ENCODE measurements at places on chromosomes 1 and 21.

DNA sequence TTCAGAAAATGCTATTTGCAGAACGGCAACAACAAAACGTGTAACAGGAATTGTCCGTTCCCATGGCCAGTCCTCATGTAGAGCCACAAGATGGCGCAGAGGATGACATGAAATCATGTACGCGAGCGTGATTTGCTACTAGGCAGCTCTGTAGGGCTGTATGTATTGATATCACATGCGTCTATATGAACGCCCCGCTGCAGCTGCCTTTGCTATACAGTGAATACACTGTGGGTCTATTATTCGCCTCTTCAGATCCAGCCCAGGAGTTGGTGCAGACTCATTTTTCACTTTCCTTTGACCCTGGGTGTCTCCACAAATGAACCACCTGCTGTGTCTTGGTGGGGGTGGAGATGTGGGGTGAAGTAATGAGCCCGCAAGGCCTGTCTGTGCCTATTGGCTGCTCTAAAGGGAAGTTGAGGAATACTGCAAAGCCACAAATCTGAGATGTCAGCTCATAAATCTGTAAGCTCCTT lies 361.5 kb downstream of the KIF26B start:
- DNase-seq, result peak; percentile 21

DNA sequence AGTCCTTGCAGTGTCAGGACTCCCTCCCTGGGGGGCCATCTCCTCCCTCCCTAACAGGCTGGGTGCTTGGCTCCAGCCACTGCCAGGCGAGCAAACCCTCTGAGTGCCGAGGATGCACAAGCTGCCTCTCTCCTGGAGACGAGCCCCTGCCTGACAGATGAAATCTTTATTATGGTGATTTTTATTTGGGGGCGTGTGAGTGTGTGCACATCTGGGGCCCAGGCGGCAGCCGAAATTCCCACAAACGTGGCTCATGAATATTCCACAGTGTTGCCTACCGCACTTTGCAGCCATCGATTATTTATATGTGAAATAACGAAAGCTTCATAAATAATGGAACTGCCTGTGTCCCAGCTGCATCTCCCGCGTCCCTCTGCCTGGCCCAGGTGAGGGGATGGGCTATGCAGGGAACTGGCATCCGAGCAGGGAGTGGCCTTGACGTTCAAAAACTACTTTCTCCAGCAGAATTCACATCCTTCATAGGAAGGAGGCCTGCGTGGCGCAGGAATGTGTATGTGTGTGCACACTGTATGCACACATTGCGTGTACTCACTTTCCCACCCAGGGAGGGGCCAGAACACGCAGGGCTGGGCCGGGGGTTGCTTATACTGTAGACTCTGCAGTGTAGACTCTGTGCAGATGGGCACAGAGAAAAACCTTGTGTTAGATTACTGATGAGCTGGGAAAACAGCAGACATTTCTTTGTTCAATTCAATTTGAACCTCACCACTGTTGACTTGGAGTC lies 73.1 kb downstream of the UBIAD1 start:
- DNase-seq, result no peak

DNA sequence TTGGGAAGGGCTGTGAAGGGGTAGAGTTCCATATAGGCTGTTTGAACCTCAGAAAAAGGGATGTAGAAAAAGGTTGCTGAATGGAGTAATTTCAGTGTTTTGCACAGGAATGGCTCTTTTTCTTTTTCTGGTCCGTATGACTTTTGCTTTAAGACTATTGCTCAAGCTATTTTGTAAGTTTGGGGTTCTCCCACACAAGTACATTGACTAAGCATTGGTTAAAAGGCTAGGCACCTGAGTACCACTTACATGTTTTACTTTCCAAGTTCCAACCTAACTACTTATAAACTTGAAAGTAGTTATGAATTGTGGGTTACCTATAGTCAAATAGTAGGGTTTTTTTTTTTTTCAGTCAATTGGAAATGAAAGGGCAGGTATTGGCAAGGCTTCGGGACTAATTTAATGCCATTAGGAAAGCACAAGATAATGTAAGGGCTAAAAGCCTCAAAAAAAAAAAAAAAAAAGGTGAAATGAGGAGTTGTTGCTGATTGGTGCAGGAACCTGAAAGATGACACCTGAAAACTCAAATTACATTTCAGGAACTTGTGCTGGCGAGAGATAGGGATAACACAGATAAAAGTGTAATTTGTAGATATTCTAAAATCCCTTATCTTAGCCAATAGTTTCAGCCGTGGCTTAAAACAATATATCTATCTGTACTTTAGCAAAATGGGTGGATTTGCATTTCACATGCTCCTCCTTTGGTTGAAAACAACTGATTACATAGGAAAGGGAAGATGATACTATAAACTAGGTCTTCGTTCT lies 209.5 kb downstream of the RPS6KC1 start:
- DNase-seq, result no peak

GRCh38 chr1:240797050-240797449 lies 185.1 kb upstream of the GREM2 start:
- DNase-seq, result no peak

DNA sequence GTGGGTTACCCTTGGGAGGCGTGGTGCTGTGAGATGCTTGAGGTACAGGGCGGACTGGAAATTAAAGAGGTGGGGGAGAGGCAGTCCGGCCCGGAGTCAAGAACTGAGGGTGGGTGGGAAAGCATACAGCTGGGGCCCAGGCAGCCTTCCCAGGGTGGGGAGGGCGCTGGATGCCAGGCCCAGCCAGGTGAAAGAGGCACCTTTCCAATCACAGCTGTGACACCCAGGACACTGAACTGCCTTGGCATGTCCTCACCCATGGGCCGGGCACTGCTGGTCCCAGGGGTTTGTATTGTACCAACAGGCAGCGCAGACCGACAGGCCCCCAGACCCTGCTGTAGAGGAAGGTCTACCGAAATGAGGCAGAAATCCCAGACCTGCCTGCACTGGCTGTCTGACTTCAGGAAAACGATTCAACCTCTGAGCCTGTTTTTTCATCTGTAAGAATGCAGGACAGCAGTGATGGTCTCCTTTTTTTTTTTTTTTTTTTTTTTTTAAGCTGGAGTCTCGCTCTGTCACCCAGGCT lies 9.1 kb downstream of the SLC30A2 start:
- DNase-seq, result no peak

- DNase-seq, result no peak
Observed at GRCh38 chr1:195768936-195769335, 839.3 kb downstream of the KCNT2 start.

DNA sequence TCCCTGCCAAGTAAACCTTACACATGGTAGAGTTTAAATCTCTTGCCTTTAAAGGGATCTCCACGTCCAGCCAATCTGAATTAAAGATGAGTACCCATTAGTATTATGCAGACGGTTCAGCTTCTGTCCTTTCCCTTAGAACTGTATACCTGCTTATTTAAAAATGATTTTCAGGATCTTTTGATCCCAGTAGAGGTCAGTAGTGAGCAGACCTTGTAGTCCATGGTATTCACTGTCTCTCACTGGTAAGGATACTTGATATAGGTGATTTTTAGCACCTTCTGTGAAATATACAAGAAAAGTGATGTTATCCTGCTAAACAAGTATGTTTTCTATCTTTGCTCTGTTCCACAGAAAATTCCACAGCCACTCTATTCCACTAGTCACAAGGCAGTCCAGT lies 1211.6 kb upstream of the ADGRL4 start:
- peak; percentile 48 for DNase-seq
